ENCODE measurements at places on chromosomes 3 and 15. TPM values are rescaled to one million over a fixed set of nuclear protein-coding genes. Genes with fewer than 3 reads are reported as not detected.

Gene THRB
- 5.3 TPM for polyA plus RNA-seq

Gene WDR72
- polyA plus RNA-seq, result 0.05 TPM

Gene PODXL2
- 2.0 TPM for polyA plus RNA-seq

Gene MEX3B
- 1.3 TPM for polyA plus RNA-seq

Gene PLCB2
- polyA plus RNA-seq, result 18.5 TPM

Gene FAM98B
- polyA plus RNA-seq, result 13.9 TPM

Gene LTK
- polyA plus RNA-seq, result 1.6 TPM

Gene TMEM207
- polyA plus RNA-seq, result not detected

Gene LRRIQ4
- polyA plus RNA-seq, result not detected

Gene PLSCR5
- polyA plus RNA-seq, result not detected

Gene CASR
- polyA plus RNA-seq, result not detected

Gene GSK3B
- 11.4 TPM for polyA plus RNA-seq

Gene EIF1B
- 367 TPM for polyA plus RNA-seq

Gene PLXNB1
- polyA plus RNA-seq, result 52.7 TPM

Gene HRH1
- polyA plus RNA-seq, result 0.43 TPM

Gene COPG1
- 83.2 TPM for polyA plus RNA-seq

Gene MYZAP
- polyA plus RNA-seq, result 558 TPM

Gene PPP1R14D
- not detected for polyA plus RNA-seq

Gene ISLR2
- 2.1 TPM for polyA plus RNA-seq

Gene ZBTB47
- polyA plus RNA-seq, result 99.5 TPM

Gene TMEM45A
- 8.9 TPM for polyA plus RNA-seq

Gene GOLGA8O
- 1.00 TPM for polyA plus RNA-seq

Gene ARHGEF3
- polyA plus RNA-seq, result 5.9 TPM

Gene SELENOT
- 59.6 TPM for polyA plus RNA-seq

Gene NAALADL2
- 1.3 TPM for polyA plus RNA-seq

Gene LRRK1
- 2.9 TPM for polyA plus RNA-seq

Gene CCDC39
- not detected for polyA plus RNA-seq

Gene DNASE1L3
- 15.6 TPM for polyA plus RNA-seq

Gene XIRP1
- polyA plus RNA-seq, result 453 TPM

Gene DPPA4
- polyA plus RNA-seq, result not detected

Gene C3orf33
- polyA plus RNA-seq, result 6.0 TPM

Gene LRRC31
- not detected for polyA plus RNA-seq

Gene TYRO3
- 6.8 TPM for polyA plus RNA-seq

Gene TRIM71
- not detected for polyA plus RNA-seq

Gene IL5RA
- 1.4 TPM for polyA plus RNA-seq

Gene NMNAT3
- 12.3 TPM for polyA plus RNA-seq

Gene TMC3
- polyA plus RNA-seq, result 0.02 TPM

Gene CATSPER2
- polyA plus RNA-seq, result 2.5 TPM

Gene TRA2B
- polyA plus RNA-seq, result 45.8 TPM

Gene IL17RD
- 0.59 TPM for polyA plus RNA-seq

Gene ERICH6
- polyA plus RNA-seq, result not detected

Gene CACNA2D2
- 25.7 TPM for polyA plus RNA-seq

Gene ANKRD63
- 0.68 TPM for polyA plus RNA-seq

Gene TRIM69
- 53.5 TPM for polyA plus RNA-seq

Gene ADAMTS17
- 1.2 TPM for polyA plus RNA-seq
